ENCODE measurements at places on chromosomes 6 and 20. TPM values are rescaled to one million over a fixed set of nuclear protein-coding genes. Genes with fewer than 3 reads are reported as not detected.

DNA sequence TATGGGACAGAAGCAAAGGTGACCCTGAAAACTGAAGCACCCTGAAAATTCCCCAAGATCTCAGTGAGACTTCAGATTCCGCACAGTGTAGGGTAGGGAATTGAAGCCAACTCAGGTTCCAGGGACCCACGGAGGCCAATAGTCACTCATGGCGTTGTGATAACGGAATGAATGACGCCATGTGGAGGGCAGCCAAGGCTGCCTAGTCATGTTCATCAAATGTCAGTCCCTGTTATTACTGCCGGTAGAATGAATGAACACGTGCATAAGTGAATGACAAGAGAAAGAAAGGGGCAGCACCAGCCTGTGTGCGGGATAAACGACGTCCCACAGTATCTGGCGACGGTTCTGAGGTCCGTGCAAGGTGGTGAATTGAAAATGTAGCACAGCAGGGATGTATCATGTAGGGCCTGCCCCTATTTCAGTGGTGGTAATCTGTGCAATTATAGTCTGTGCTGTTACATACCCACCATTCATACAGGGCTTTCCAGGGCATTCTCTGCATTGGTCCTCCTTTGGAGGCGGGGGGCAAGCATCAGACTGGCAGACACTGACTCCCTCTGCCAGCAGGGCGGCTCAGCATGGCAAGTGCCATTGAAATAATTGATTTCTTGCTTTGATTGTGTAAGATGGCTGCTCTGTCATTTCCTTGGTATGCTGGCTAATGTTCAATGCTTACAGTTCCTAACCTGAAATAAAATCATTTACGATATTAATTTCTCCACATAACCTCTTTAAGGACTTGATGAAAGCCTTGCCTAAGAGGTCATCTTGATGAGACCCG is 386.9 kb downstream of the CDH4 start:
- peak; percentile 20 for DNase-seq

- peak; percentile 51 for DNase-seq
Measured at GRCh38 chr6:35294308-35294945, 3.2 kb upstream of the DEF6 start.

DNA sequence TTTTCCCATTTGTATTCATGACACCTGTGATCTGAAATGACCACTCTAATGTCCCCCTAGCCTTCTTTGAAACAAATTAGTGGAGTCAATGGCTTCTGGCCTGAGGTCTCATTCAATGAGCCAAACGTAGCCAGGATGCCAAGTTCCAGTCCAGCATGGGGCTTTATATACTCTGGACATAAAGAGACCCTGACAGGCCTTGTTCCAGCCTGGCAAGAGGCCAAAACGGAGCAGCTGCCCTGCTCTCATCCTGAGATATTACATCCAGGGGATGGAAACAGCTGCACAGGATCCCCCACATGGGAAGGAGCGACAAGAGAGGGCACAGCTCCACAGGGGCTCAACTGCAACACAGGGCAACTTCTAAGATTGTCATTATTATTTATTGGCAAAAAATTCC is 437.8 kb downstream of the CDH26 start:
- DNase-seq = no peak

The IMPG1 gene
- not detected for total RNA-seq

GRCh38 chr6:134642279-134642678 is 307.6 kb downstream of the ALDH8A1 start:
- peak; percentile 28 for DNase-seq

Data from bronchial epithelial cell (primary cell).